ENCODE measurements at places on chromosomes 3 and 15.
A peak's percentile ranks its signal among the peaks of the same experiment; 100 is the strongest.

GRCh38 chr3:36941162-36941561, 3.7 kb downstream of the TRANK1 start:
- no peak for DNase-seq

GRCh38 chr15:91845720-91846119, 7.8 kb upstream of the SLCO3A1 start:
- DNase-seq: no peak

DNA sequence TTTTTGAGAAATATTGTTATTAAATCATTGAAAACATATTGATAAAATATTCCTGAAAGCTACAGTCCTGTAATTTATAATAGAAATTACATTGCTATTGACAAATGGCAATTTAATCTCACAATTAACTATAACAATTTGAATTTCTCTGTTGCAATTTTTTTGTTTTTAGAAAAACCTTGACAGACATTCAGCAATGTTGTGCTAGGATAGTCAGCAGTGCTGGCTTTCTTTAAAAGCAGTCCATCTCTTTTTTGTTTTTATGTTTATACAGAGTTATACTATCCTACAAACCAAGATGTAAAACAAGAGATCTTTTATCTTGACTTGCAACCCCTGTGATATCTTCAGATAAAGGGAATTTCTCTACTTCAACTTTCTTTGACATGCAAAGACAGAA, 93.1 kb downstream of the TUSC7 start:
- DNase-seq: no peak

- DNase-seq: peak; percentile 66
These were observed 1.9 kb downstream of the PIGZ start for GRCh38 chr3:196966526-196967401.

Data from WTC11 (cell line).